ENCODE measurements at places on chromosomes 2 and 18. TPM values are rescaled to one million over a fixed set of nuclear protein-coding genes. Genes with fewer than 3 reads are reported as not detected.

GRCh38 chr2:47219970-47220369 lies 64.9 kb upstream of the STPG4 start:
- DNase-seq: no peak

GRCh38 chr2:128978212-128978611 lies 659.5 kb upstream of the HS6ST1 start:
- DNase-seq: no peak

ASPRV1 gene
- 1.7 TPM for total RNA-seq

GRCh38 chr18:31792580-31792911 lies 31.9 kb upstream of the SLC25A52 start:
- no peak for DNase-seq

All from ureter (tissue), 1 donor.